ENCODE measurements at places on chromosomes 6 and 20.

DNA sequence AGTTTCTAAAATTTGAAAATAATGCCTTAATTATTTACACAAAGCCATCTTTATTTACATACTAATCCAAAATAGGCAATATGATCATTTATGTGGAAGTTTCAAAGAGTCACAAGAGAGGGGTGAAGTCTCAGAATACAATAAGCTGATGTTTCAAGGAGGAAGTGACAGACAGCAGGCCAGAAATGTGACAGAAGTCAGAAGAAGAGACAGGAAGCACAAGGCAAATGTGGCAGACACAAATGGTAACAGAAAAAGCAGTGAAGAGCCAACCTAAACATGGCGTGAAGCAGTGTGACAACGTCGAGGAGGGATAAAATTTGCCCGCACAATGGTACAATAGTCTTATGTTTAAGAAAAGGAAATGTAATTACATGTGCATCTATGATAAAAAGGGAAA, 59.8 kb downstream of the SHPRH start:
- no peak for DNase-seq

DNA sequence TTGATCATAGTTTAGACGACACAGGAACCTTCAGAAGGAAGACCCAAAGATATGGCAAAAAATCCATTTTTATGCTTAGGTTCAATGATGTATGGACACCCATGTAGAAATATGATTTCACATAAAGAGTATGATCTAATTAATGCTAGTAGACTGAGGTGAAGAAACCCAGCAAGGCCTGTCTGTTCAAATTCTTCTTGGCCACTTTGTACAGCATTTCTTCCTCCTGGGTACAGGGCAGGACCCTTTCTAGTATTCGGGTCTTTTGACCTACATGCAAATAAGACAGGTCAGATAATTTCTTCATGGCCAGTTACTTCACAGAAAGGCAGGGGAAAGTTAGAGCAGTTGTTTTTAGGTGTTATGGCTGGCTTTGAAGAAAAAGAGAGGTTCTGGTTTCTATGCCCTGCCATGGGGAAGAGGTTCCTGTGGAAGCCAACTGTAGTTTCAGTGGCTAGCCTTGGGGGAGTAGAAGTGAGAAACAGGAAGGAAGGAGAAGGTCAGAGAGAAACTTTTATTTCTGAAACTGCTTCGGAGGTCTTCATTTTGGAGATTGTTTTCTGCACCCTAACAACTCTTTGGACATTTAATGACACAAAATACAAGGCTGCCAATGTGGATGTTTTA, 208.3 kb downstream of the PTPRK start:
- no peak for DNase-seq

DNA sequence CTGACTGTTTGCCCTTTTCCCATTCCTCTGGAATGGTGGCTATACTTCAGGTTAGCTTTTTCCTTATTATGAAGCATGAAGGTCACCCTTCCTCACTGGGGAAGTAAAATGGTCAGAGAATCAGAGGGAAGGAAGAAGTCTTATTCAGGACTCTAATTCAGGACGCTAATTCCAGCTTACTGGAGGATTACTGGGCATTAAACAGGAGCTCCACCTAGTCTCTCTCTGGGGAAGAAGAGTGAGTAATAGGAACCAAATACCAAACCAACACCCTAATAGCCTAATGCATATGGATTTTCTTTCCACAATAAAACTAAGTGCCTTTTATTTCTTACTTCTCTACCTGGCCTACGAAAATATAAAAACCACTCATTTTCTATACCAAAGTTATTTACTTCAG, 10.1 kb downstream of the CRISP1 start:
- no peak for DNase-seq

DNA sequence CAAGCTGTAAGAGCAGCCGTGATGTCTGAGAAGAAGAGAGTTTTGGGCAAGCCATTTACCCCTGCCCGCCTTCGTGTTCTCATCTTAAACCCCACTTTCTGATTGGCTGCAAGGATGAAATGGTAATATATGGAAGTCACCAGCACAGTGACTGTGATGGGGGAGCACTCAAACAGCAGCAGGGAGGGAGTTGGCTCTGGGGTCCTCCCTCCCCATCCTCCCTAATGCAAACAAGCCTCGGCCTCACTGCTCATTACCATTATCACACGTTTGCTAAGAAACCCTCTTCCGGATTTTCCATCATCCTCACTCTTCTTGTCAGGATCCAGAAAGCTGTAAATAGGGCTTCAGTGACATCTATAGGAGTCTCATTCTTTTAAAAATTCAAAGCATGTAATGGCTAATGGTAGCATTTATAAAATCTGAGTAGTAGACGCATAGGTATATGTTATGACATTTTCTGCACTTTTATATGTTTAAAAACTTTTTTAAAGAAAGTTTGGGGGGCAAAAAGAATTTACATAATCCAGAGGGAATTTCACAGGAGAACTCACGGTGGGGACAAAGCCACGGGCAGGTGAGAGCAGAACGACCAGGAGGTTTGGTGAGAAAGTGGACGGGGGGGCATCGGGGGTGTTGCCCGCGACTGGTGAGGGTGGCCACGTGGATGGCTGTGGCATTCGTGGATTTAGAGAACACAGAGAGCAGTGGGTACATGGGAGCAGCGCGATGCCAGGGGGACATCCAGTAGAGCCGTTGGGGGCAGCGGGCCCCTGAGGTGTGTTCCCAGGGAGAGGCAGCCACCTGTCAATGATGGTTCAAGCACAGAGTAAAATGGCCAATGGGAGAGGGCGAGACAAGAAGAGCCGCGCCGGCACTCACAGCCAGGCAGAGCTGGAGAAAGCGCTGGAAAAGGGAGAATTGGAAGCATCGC, 29.6 kb downstream of the SUMO4 start:
- no peak for DNase-seq

DNA sequence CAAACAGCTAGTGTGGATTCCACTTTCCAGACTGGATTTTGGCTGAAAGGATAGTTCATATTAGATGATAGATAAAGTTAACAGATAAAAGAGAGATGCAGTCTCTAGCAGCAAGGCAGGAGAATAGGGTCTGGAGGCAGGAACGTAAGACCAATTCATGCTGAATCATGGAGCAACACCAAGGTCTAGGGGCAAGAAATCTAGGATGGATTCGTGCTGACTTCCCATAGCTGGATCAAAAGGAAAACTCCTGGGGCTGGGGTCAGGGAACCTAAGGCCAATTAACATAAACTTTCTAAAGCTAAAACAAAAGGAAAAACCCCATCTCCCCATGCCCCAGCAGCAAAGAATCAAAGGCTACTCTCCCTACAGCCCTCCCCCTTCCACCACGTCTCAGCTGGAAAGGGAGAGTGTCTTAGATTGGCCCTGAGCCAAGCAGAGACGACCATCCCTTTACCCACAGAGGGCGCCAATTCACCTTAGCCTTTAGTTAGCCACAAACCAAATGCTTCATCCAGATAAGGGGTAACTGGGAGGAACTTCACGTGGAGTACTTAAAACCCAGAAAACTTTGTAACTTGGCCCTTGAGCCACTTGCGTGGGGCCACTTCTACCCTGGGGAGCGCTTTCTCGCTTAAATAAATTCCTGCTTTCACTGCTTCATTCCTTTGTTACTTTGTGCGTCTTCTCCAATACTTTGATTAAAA, 7.6 kb downstream of the TREM1 start:
- DNase-seq: no peak

DNA sequence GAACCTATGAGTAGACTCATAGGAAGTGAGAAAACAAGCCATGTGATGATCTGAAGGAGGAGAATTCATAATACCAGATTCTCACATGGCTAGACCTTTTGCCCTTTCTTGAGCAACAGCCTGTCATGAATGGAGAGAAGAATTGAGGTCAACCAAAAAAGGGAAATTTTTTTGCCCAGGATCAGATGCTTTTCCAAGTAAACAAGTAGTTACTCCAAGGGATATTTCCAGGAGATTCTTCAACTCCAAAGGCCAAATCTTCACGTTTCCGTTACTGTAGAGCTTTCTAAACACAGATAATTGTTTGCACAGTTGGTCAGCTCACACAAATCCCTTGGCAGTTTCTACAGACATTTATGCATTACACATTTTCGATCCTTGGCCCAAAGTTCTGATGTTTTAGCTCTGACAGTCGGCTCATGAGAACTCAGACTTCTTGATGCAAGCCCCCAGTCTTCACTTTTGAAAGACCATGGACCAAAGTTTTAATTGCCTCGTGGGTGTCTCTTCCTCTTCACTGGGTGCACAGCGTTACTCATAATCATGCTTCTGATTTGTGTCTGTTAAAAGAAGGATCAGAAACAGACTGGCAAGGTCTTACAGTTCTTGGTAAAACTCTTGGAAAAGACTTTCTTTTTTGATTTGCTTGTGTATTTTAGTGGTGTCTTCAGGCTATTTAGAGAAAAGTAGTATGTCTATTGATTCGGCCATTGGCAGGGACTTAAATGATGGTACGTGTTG, 115.0 kb downstream of the TSHZ2 start:
- no peak for DNase-seq

- DNase-seq: no peak
Observed at GRCh38 chr6:75266716-75267291, 17.8 kb downstream of the TMEM30A start.

DNA sequence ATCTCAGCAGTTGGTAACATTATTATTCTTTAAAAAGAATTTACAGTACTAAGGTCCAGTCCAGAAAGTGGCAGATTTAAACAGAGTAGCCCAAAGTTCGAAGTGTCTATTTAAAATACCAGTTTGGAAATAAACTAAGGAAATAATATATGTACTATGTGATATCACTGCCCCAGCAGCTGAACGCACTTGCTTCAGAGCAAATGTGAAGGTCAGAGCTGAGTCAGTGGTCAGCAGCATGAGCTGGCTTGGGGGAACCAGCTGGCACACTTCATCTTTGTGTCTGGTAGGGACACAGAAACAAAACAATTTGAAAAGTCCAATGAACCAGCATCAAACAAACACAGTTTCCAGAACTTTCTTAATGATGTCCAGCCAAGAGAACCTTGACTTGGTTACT, 15.4 kb downstream of the TMEM14B start:
- no peak for DNase-seq

- DNase-seq: no peak
Observed at GRCh38 chr6:161254464-161255253, 19.2 kb downstream of the AGPAT4 start.

DNA sequence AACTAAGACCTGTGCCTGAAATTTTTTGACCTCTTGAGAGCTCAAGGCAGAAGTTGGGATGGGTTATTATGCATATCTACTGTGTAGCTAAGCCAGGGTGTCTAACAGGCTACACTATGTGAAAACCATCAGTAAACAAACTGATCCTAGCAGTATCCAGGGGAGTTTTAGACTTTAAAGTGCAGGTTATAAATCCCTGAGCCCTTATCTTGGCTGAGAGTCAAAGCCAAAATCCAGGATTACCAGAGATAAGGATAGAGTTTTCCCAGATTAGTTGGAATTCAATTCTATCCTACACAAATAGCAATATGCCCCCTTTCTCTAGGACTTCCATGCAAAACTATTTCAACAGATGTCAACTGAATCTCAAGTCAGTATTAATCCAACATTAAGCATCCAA, 1229.7 kb downstream of the GRIK2 start:
- no peak for DNase-seq

DNA sequence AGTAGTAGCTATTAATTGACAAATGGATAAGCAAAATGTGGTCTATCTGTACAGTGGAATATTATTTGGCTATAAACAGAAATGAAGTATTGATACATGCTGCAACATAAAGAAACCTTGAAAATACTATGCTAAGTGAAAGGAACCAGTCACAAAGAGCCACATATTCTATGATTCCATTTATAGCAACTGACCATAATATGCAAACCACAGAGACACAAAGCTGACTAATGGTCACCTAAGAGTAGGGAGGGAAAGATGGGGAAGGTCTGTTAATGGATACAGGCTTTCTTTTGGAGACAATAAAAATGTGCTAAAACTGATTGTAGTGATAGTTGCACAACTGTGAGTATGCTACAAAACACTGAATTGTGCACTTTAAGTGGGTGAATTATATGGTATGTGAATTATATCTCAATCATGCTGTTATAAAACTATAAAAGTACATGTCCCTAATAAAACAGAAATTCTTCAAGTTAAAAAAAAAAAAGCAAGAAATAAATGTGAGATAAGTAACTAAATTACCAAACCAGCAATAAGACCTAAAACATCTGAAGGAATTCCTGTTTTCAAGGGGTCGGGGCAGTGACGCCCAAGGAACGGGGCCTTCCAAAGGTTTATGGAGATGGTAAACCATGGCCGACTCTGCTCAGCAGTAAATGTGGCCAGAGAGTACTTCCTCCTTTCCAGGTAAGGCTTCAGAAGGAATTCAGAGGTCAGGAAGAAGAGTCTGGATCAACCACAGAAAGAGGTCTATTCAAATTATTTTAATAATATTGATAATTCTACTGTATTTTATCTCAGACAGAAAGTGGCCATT, 75.4 kb downstream of the ARHGAP18 start:
- DNase-seq: no peak

DNA sequence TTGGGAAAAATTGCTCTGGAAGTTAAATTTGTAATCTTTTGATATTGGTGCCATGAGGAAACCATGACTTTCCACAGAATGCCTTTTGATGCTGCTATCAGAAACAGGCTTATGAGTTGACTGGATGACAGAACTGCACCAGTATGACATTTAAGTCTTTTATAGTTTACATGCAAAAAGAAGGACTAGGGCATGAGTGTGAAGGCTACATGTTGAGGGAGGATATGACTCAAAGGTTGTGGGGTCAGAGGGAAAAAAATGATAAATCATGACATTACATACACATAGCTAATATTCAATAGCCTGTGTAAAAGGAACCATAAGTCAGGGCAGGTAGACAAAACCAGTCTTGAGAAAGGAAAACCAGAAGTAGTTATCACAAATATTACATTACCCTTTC, 182.2 kb downstream of the COL12A1 start:
- no peak for DNase-seq

DNA sequence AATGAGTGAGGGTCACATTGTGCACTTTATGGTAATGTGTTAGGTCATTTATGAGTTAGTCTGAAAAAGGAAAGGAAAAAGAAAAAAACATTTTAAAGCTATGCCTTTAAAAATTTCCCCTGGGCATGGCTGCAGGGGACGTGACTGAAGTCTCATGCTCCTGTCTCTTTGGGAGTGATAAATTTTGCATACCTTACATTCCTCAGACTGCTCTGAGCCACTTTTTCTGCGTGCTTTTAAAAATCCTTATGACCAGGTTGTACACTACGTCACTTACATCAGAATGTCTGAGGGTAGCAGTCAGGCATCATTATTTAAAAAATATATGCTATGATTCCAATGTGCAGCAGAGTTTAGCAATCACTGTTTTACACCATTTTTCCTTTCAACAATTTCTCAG, 121.2 kb downstream of the RFPL4B start:
- DNase-seq: no peak

DNA sequence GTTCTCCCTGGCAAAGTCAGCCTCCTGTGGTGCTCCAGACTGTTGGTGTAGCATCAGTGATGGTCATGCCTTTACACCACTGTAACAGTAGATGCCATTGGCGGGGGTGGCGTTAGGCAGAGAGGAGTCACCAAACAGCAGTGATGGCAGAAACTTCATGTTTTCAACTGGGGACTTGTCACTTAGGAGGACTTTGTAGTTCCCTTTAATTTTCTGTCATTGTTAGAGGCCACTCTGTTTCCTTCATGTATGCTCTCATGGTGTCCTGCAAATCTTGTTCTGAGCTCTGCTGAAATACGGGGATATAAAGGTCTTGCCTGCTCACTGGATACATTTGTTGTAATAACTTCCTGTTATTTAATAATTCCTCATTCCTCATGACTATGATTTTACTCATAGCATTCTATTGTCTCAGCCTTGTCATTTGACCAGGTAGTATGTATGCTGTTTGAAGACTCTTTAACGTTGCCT, 4.6 kb downstream of the MAP3K4 start:
- no peak for DNase-seq

- DNase-seq: no peak
Observed at GRCh38 chr6:164370773-164371172, 938.6 kb downstream of the C6orf118 start.
